ENCODE measurements at places on chromosomes 13 and 19.

- DNase-seq, result no peak
Observed at GRCh38 chr13:19960653-19960976, 2.1 kb downstream of the ZMYM2 start.

GRCh38 chr19:30240904-30241695 is 131.1 kb upstream of the ZNF536 start:
- no peak for DNase-seq

DNA sequence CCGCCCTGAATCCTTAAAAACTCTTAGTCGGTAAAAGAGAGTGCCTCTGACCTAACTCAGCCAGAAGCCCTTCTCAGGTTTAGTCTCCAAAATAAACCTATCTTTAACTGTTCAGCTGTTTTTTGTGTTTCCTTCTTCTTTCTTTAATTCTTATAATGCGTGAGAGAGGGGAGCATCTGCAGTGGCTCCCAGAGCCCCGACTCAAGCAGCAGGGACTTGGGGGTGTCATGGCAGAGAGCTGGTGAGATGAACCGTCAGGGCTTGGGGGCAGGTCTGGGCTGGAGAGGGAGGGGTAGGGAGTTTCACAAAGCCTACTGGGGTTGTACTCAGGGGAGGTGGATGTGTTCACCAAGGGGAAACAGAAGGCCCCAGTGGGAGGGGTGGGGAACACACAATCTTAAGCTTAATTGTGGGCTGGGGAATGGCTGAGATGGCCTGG is 16.8 kb upstream of the SIGLEC6 start:
- no peak for DNase-seq

GRCh38 chr19:44748426-44749254 is at the start of gene BCL3:
BCL3 (plus strand) TSS chr19:44748708; CDS start chr19:44748791, 83 bp downstream.
- DNase-seq, result no peak

- DNase-seq, result no peak
Observed at GRCh38 chr13:76474966-76475365, 411.2 kb downstream of the KCTD12 start.

- DNase-seq, result peak; percentile 68
Observed at GRCh38 chr13:22012686-22013085, 341.8 kb downstream of the FGF9 start.

- DNase-seq, result no peak
Observed at GRCh38 chr19:38917921-38918491, 6.0 kb upstream of the CCER2 start.

GRCh38 chr13:80132741-80133601 is 208.0 kb downstream of the SPRY2 start:
- no peak for DNase-seq

GRCh38 chr19:49042177-49042576 is 1.5 kb upstream of the CGB5 start:
- DNase-seq, result no peak

- DNase-seq, result no peak
Observed at GRCh38 chr13:29318741-29319140, 276.7 kb downstream of the SLC7A1 start.

- DNase-seq, result no peak
Observed at GRCh38 chr19:55636723-55637122, 4.1 kb upstream of the ZNF580 start.

DNA sequence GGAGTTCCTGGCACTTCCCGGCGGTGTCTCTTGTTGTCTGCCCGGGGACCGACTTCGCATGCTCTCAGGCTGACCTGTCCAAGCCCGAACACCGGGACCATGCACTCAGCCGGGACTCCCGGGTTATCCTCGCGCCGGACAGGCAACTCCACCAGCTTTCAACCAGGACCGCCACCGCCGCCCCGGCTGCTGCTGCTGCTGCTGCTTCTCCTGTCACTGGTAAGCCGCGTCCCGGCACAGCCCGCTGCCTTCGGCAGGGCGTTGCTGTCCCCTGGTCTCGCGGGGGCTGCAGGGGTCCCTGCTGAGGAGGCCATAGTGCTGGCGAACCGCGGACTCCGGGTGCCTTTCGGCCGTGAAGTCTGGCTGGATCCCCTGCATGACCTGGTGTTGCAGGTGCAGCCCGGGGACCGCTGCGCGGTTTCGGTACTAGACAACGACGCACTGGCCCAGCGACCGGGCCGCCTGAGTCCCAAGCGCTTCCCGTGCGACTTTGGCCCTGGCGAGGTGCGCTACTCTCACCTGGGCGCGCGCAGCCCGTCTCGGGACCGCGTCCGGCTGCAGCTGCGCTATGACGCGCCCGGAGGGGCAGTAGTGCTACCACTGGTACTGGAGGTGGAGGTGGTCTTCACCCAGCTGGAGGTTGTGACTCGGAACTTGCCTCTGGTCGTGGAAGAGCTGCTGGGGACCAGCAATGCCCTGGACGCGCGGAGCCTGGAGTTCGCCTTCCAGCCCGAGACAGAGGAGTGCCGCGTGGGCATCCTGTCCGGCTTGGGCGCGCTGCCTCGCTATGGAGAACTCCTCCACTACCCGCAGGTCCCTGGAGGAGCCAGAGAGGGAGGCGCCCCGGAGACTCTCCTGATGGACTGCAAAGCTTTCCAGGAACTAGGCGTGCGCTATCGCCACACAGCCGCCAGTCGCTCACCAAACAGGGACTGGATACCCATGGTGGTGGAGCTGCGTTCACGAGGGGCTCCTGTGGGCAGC is 661 bp downstream of the FREM2 start:
- no peak for DNase-seq

DNA sequence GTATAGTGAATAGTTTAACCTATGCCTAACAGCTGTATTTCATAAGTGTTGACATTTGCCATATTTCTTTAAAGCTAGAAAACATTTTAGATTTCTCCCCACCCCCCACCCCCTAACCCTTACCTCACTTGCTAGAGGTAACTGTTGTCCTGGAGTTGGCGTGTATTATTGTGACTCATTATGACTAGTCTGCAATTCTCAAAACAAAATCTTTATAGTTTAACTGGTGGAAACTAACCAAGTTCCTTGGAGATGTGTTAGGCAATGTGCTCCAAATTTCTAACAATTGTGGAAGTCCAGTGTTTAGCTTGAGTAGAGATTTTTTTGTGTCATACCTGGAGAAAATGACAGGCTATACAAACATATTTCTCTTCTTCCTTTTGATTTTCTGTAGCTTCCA is 38.0 kb downstream of the KCTD4 start:
- DNase-seq, result no peak

GRCh38 chr19:13097033-13097462 is 5.6 kb downstream of the LYL1 start:
- no peak for DNase-seq

DNA sequence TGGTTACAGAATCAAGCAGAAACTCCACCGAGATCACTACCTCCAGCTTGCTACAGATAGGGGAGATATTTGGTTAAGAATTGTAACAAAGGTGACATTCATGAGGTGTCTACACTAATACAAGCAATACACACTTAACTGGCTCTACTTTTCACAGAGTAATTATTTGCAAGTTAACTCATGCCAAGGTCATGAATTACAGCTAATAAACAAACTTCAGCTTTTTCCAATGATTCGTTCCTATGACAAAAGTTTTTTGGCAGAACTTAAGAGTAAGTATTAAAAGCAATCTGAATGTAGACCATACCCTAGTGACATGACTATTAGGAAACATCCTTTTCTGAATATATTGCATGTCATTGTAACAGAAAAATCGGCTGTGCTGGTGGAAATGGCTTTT is 72.1 kb downstream of the LHFPL6 start:
- DNase-seq, result no peak

DNA sequence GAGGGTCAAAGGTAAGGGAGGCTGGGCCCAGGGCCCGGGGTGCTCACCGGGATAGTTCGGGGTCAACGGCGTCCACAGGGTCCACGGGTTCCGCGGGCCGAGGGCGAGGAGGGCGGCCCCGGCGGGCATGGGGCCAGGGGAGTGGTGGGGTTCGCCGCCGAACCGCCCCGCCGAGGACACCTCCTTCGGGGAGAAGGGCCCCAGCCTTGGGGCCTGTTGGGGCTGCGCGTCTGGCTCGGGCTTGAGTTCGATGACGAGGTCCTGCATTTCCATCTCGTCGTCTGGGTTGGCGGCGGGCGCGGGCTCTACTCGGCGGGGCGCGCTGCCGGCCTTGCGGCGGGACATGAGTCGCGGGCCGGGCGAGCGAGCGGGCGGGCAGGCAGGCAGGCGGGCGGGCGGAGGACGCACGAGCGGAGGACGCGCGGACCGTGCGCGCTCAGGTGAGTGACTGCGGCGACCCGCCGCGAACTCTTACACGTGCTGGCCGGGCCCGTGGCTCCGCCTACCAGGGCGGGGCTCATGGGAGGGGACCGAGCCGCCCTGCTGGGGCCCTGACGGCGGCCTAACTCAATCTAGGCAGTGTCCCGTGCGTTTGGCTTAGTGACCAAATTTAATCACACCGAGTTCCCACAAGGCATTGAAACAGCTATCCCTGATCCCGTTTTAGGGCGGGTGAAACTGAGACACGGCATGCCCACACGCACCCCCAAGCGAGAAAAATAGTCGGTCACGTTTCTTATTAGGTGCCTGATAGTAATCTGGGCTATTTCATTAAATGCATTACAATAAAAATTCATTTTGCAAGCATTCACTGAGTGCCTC is at the start of gene ZNF296:
Gene ZNF296, minus strand, starts transcription at position 450 of the 822 bp plus-strand sequence. Its CDS starts 105 bp downstream, at position 345.
- peak; percentile 53 for DNase-seq

DNA sequence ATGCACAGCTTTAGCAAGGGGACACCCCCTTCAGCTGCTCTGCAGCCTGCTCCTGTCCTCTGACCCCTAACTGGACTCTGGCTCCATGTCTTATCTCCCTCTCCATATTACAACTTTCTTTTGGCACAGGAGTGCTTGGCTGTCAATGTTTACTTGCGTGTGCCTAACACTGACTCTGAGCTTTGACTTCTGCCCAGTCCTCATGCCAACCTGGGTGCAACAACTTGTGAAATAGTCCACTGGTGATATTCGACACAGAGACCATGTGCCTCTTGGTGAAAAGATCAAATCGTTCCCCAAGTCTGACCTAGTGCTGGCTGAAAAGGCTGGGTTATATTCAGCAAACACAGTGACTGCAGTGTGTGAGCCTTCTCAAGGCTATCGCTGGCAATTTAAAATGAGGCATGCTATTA is 34.1 kb upstream of the KLF12 start:
- no peak for DNase-seq

- no peak for DNase-seq
Observed at GRCh38 chr19:18397242-18398202, at the start of gene LRRC25. LRRC25 (minus strand) TSS chr19:18397622; CDS start chr19:18396963, 659 bp downstream.

DNA sequence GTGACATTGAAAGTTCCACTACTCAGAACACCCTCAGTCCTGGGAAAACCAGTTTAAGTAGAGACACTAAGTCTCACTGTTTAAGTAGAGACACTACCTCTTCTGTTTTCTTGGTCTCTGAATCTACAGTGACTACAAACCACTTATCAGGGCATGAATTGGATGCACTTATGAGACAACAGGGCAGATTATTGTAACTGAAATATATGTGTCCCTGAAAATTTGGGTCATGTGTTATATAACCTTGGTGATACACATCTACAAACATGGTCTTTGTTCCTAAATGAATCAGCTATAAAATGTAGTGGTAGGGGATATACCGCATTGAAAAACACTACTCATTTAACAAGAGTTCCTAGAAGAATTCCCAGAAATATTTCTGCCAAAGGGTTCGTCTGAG is 55.7 kb downstream of the SERP2 start:
- DNase-seq, result no peak

DNA sequence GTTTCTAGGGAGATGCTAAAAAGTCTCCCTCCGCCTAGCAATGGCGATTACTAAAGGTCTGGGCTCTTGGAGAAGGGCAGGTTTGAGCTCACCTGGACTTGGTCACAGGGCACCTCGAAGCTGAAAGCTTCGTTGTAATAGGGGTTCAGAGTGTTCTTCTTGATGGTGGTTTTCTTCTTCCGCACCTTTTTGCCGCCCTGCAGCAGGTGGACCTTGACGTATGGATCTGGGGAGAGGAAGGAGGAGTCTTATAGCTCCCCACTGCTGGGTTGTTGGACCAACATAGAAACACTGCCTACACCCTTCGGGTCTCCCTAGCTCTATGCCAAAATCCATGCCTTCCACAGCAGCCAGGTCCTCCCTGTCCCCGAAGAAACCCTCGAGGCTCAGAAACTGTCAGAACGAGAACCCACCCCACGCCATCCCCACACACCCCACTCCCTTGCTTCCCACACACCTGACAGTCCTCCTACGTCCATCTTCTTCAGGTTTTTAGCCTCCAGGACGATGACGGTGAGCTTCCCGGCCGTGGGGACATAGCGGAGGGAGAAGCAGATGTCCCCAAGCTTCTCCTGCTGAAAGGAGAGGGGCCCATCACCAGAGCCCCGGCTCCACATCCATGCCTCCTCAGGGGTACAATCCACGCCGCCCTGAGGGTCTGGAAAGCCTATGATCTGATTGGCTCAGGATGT is 5.5 kb downstream of the SYT5 start:
- no peak for DNase-seq

- no peak for DNase-seq
Observed at GRCh38 chr19:16351133-16351809, 26.6 kb downstream of the KLF2 start.

DNA sequence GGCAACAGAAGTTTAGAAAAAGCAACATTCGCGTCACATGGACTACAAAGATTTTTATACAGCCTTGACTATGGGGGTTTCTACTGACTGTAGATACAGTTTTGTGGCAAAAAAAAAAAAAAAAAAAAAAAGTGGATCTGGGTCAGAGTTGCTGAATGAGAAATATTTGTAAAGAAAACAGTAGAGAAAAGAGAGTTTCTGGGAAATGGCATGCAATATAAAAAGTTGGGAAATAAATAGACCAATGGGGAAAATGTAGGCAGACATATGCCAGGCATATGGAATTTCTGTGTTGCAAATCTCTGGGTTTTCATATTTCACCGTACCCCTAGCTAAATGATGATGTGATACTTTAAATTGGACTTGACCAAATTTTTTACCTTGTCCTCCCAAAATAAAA is 315.3 kb downstream of the EFNB2 start:
- no peak for DNase-seq

- DNase-seq, result no peak
Observed at GRCh38 chr19:51595190-51596175, 24.4 kb downstream of the ZNF175 start.

DNA sequence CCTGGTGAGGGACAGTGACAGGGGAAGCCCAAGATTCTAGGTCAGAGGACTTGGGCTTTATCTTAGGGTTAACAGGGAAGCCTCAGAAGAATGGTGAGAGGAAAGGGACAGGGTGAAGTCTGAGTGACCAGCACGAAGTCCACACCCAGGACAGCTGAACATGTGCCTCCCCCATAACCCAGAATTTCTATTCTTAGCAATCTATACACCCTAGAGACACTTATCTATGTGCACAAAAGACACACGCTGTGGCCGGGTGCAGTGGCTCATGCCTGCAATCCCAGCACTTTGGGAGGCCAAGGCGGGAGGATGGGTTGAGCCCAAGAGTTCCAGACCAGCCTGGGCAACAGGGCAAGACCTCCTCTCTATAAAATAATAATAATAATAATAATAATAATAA is 11.1 kb upstream of the OLFM2 start:
- no peak for DNase-seq

DNA sequence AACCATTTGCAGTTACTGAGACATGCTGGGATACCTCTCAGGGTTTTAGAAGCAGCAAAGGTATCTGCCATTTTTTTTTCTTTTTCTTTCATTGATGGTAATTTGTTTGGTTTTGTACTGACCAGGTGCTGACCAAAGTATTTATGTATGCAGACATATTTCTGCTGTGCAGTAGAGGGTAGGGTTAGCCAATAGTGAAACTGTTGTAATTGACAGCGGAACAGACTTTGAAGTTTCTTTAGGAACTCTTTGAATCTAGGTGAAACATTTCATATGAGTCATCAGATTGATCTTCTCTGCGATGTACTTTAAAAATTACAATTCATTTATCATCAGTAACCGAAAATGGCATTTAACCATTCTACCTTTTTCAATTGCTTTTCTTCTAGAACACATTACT is 63.0 kb downstream of the ITGBL1 start:
- DNase-seq, result no peak

- no peak for DNase-seq
Observed at GRCh38 chr19:47158879-47159503, 28.4 kb downstream of the SAE1 start.
